ENCODE measurements at places on chromosomes 3 and 15. TPM values are rescaled to one million over a fixed set of nuclear protein-coding genes. Genes with fewer than 3 reads are reported as not detected.

DNA sequence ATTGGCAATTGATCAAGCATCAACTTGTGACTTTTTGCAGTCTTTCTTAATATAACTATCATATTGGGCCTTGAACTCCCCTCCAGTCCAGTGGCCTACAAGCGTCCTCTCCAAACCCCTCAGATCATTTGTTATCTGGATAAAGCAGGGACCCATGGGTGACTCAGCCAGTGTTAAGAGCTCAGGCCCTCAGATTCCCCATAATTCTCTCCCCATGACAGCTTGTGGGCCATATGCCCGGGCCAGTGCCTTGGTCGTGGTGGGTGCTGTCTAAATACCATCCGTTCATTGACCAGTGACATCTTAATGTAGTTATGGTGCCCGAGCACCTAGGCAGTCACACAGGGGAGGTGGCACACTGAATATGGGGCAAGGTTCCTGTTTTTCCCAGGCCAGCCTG, 18.1 kb downstream of the MCF2L2 start:
- DNase-seq = no peak

DNA sequence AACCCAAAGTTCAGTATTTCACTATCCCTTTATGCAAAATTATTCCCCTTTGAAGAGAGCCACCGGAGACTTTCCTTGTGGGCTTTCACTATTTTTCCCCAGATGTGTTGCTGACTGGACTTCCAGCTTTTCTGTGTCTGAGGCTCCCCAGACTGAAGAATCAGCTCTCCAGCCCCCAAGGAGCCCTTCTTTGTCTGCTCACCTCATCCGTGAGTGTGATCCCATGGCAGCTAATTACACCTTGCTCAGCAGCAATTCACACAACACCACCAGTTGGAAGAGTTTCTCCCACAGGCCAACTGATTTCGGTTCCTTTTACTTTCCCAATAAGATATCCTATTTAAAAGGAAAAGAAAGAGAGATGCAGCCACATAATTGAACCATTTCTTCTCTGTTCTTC, 249.5 kb upstream of the TRIM42 start:
- no peak for DNase-seq

Gene PLCB2
- polyA plus RNA-seq = 8.4 TPM

DNA sequence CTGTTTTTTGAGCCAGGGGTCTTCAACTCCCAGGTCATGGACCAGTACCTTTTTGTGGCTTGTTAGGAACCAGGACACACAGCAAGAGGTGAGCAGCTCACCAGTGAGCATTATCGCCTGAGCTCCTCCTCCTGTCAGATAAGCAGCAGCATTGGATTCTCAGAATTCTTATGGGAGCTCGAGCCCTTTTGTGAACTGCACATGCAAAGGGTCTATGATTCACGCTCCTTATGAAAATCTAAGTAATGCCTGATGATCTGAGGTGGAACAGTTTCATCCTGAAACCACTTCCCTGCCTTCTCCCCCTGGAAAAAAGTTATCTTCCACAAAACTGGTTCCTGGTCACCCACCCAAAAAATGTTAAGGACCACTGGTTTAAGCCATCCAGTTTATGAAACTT, 1047.6 kb downstream of the OTOL1 start:
- DNase-seq = no peak

DNA sequence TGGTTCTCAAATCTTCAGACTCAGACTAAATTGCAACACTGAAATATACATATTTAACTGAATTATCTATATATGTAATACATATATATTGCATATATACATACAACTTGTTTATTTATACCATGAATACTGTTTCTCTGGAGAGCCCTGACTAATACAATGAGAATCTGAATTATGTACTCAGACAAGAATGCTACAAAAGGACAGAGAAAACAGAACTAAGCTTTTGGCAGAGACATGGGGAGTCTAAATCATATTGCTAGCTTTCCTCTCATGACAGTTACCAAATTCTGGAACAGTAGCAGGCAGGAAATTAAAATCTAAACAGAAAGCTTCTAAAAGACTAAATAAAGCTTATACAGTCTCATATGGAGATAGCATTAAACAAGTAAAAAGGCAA, 142.4 kb upstream of the KCNMB2 start:
- DNase-seq = no peak

Gene TNFSF10
- polyA plus RNA-seq = 45.8 TPM

Gene POC1A
- 7.9 TPM for polyA plus RNA-seq

Gene NDN
- 101 TPM for polyA plus RNA-seq

Data from right renal pelvis (tissue), 4 donors.